ENCODE measurements at places on chromosomes 4 and X.
A peak's percentile ranks its signal among the peaks of the same experiment; 100 is the strongest.

- DNase-seq, result peak; percentile 58
These were observed at the start of the genes BRCC3, CMC4 and MTCP1 for GRCh38 chrX:155070975-155071693. Gene BRCC3, plus strand, starts transcription at chrX:155071508. Its CDS starts 20 bp downstream, at chrX:155071528. Gene CMC4, minus strand, starts transcription at chrX:155071136. Its CDS starts 7,113 bp downstream, at chrX:155064023. Gene MTCP1, minus strand, starts transcription at chrX:155071136. Its CDS starts 5,126 bp downstream, at chrX:155066010.

DNA sequence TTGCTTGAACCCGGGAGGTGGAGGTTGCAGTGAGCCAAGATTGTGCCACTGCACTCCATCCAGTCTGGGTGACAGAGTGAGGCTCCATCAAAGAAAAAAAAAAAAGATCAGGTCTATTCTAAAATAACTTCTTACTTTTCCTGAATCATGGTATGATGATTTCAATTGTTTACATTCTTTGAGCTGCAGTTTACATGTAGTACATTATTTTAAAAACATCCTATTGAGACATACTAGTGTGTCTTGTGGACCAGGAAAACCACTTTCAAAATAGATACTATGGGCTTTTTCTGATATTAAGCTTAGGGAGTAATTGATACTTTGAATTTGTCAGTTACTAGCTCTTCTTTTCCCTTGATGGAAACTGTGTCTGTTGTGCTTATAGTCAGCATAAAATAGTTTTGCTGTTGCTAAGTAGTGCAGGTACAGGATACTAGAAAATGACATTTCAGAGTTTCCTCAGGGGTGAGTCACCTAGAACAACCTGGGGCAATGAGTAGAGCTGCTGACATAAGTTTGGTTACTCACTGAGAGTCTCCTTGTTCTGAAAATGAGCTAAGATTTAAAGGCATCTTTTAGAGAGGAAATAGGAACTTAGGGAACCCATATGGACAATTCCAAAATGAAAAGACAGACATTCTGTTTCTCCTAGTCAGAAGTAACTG, 53.2 kb upstream of the C4orf54 start:
- DNase-seq, result no peak

DNA sequence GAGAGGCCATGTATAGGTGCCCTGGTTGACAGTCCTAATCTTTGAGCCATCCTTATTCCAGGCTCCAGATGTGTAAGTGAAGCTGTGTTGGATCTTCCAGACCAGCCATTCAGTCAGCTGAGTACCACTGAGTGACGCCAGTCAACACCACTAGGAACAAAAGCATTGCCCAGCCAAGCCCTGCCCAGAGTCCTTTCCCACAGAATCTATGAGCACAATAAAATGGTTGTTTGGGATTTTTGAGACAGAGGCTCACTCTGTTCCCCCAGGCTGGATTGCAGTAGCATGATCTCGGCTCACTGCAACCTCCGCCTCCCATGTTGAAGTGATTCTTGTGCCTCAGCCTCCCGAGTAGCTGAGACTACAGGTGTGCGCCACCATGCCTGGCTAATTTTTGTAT, 262.5 kb downstream of the BCOR start:
- DNase-seq, result no peak

- DNase-seq, result no peak
These were observed 4.0 kb downstream of the ARX start for GRCh38 chrX:25011589-25012432.

DNA sequence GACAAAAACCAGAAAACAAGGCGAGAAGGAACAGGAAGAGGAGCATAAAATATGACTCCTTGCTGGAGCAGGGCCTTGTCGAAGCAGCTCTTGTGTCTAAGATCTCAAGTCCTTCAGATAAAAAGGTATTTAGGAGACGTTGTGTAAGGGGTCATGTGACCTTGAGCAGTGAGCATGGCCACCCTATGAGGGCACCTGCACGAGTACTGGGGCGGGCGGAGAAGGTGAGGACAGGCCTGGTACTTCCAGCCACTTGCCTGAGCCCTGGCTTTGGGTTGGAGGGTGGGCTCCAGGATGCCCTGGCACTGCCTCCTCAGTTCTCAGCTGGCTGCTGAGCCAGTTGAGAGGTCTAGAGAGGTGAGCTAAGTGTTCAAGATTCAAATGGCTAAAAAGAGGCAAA, 29.9 kb downstream of the NSD2 start:
- DNase-seq, result no peak

GRCh38 chr4:3676907-3677747, 89.1 kb upstream of the ADRA2C start:
- no peak for DNase-seq

DNA sequence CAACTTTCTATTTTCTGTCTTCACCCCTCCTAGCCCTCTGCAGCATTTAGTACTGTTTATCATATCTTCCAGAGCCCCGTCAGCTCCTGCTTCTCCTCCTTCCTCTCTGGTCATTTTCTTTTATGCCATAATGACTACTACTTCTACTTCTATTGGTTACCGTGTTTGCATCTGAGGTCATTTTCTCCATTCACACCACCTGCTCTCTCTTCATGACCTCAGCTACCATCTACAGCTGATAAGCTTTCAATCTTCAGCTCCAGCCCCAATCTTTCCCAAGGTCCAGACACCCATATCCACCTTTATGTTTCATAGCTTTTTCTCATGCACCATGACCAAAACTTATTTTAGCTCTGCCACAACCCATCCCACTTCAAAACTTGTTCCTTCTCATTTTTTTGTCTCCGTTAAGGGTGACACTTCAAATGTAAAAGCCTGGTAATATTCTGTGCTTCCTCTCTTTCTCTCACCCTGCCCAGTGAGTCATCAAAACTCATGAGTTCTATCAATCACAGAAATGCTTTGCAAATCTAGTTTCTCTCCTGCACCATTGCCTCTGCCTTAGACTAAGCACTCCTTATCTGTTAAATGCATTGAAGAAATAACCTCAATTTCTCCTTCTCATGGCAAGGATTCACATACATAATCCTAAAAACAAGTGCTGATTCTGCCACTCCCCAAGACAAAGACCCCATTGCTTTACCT, 71.3 kb upstream of the IQCM start:
- no peak for DNase-seq

- no peak for DNase-seq
These were observed 151.2 kb downstream of the SPATA18 start for GRCh38 chr4:52202251-52202779.

DNA sequence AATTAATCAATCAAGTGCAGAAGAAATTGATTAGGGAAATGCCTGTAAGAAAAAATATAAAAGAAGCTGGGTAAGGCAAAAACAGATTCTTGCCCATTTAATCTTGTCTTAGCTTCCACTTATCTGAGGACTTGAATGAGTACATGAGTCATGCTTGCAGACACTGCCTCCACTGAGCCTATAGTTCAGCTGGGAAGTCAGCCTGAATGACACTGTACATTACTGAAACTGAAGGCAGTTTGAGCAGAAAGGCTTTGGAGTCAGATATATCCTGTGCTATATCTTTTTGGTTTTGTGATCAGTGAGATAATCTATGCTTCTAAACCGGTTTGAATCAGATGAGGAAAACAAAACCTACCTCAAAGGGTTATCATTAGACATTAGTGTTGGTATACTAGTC, 61.3 kb downstream of the NUDT11 start:
- DNase-seq, result no peak

GRCh38 chr4:110106931-110107296, 91.5 kb downstream of the ELOVL6 start:
- DNase-seq, result no peak

DNA sequence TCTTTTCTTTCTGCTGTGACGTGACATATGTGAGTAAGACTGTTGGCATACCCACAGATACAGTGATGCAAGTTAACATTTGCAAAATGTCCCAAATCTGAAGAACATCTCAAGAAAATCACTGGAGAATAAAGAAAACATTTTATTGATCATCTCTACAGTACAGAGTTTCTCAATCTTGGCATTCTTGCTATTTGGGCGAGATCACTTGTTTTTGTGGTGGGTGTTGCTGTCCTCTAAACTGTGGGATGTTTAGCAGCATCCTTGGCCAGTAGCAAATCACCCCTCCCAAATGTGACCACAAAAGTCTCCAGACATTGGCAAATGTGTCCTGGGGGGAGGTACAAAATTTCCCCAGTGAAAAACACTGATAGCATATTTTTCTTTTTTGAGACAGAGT, 28.8 kb downstream of the AMELX start:
- no peak for DNase-seq

DNA sequence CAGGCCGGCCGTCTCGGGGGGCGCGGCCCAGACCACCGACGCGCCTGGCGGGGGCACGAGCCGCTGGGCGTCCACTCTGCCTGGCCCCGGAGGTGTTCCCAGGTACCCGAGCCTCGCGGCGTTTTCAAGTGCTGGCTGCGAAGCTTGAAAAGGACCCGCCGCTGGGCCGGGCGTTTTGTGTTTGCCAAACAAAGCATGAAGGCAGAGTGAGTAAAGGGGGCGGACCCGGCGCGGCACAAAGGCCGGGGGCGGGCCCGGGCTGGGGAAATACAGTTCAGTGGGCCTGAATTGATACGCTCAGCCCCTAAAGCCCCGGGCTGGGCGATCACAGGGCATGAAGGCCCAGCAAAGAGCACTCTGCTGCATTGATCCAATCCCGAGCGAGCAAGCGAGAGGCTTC, 65.4 kb downstream of the SOX3 start:
- peak; percentile 2 for DNase-seq

DNA sequence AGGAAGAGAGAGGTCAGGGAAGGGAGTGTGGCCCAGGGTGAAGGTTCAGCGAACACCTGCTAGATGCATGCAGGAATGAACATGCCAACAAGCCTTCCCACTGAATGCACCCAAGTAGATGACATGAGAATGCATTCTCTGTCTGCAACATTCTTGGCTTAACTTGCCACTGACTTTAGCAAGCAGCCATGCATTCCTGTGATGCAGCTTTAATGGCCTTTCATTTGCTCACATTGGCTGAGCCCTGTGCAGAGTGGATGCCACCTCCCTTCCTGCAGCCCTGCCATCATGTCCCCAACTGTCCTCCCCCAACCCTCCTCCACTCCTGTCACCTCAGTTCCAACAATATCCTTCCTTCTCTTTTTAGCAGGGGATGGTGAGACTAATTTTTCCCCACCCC, 25.3 kb upstream of the MTNR1A start:
- DNase-seq, result no peak

DNA sequence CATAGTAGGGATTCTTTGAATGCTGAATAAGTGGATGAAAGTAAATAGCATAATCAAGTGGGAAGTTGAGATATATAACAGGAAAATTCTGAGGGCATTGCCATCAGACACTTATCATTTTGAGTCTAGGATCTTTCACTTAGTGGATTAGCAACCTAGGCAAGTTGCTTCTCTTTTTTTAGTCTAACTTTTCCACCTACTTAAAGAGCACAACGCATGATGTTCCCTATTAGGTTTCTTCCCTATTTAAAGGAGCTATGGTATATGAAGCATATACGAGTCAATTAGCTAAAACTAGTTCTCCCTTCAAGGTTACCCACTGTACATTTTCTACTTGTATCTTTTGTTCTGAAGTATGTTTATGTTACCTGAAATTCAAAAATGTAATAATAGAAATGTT, 67.1 kb upstream of the HS3ST1 start:
- no peak for DNase-seq

DNA sequence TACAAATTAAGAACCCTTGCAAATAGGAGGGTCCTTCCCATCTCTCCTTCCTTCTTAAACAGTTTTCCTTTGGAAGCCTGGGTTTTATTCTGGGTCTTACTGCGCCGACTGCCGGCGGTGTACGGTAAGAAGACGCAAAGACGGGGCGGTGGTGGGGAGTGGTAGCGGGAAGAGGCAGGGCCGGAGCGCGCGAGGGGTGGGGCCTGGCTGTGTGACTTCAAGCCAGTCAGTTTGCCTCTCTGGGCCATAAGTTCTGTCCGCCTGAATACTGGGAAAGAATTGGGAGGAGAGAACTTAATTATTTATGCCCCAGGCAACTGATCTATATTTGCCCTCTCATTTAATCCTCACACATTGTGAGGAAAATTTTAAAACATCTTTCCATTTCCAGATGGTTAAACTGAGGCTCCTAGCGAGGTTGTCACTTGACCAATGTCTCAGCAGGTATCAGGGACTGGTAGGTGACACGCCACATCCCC, 726 bp upstream of the KANTR start:
- no peak for DNase-seq

DNA sequence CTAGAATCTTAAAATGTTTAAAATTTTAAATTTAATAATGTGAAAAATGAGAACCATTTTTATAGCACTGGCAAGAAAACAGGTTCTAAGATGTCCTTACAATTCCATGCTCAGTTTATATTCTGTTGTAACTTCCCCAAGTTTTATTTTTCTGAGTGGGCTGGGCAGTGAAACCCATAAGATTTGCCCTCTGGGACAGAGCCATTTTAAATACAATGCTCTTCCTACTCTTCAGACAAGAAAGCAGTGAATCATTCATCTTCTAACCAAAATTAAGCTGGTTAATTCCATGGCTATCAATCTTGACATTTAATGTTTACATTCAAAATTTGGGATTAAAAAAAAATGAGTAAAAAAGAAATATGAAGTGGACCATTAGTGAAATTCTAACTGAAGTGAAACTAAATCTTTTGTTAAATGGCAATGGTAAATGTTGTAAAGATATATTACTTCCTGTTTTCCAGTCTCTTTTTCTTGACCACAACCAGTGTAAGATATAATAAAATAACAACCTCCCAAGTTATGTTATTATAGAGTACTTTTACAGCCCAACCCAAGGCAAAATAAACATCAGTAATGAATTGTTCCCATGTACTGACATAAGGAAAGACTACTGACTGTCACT, 37.2 kb upstream of the PTPN13 start:
- DNase-seq, result no peak

DNA sequence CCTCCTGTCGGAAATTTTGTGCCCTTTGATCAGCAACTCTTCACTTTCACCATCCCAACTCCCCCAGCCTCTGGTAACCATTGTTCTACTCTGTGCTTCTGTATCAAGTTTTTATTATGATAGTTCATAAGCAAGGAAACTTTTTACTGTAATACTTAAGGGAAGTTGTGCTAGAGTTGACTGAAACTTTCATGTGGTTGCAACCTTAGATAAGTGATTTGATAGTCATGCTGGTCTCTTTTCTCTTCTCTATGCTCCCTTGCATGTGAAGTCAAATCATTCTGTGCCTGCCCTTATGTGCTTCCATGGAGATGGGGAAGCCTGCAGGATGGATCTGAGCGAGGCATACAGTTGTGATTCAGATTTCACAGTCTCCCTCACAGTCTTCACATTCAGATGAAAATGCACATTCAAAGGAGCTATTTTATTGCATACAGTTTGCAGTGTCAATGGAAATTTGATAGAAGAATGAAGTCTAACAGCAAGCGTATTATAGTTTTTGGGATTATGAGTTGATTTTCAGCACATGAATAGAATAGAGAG, 1428.3 kb upstream of the TENM3 start:
- DNase-seq, result no peak

GRCh38 chr4:169024762-169025161, 14.7 kb upstream of the CBR4 start:
- DNase-seq, result no peak

GRCh38 chrX:40871385-40872082, 136.2 kb upstream of the MED14 start:
- DNase-seq, result no peak

DNA sequence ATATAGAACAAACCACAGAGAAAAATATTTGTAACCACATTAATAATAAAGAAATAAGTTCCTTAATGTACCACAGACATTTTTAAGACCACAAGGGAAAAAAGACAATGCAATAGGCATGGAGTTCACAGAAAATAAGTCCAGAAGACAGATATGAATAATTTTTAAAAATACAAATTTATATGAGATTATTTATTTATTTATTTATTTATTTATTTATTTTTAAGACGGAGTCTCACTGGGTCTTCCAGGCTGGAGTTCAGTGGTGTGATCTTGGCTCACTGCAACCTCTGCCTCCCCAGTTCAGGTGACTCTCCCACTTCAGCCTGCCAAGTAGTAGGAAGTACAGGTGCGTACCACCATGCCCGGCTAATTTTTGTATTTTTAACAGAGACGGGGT, 53.7 kb downstream of the THAP9 start:
- no peak for DNase-seq
